ENCODE measurements at places on chromosomes 12 and 14.

DNA sequence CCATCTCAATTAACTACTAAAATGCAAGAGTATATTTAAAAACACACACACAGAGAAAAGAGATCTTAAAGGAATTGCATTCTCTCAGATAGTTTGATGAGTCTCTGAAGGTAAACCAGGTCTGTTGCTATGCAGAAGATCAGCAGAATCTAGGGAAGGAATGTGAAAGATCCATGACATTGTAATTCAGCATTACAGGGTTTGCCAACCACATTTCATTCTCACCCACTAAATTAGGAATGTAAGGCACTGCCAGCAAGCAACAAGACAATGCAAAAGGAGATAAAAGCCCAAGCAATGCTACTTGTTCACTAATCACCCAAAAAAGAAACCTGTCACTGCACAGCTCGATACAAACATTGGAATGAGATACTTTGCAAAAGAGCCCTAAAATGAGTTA is 106.3 kb downstream of the LRIG3 start:
- no peak for DNase-seq

GRCh38 chr12:100858656-100859055 is 64.1 kb downstream of the ANO4 start:
- no peak for DNase-seq

GRCh38 chr12:46368138-46368537 is 4.4 kb downstream of the SLC38A2 start:
- DNase-seq, result no peak

DNA sequence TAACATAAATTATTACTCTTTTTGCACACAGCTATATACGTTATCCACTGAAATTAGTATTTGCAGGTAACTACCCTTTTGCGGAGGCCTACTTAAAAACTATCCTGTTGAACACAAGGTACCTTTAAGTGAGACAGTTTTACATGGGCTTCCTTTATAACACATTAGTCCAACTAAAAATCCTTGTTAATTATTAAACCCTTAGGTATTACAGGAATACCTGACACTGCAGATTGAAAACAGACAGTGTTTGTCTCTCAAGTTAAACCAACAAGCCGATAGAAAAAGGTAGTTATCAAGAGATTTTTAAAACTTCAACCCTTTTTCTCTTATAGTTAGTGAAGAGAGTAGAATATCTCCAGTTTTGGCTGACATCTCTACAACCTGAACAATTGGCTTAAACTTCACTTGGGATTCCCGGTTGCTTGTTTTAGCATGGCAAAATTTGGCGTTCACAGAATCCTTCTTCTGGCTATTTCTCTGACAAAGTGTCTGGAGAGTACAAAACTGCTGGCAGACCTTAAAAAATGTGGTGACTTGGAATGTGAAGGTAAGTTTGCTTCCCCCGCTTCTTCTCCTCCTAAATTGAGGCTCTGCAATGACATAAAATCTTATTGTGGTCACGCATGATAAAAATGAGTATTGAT is at the start of gene MIA2:
Gene MIA2, plus strand, starts transcription at position 236 of the 647 bp plus-strand sequence. Its CDS starts 200 bp downstream, at position 436.
- DNase-seq, result no peak
